ENCODE measurements at places on chromosomes 5 and 9. TPM values are rescaled to one million over a fixed set of nuclear protein-coding genes. Genes with fewer than 3 reads are reported as not detected.

The RFX3 gene
- 106 TPM for total RNA-seq

The LRRC26 gene
- 0.31 TPM for total RNA-seq

The OR1J2 gene
- not detected for total RNA-seq

The SPRY4 gene
- 9.7 TPM for total RNA-seq

The IFNK gene
- not detected for total RNA-seq

The NR2F1 gene
- 82.6 TPM for total RNA-seq

The LEAP2 gene
- total RNA-seq, result 4.7 TPM

The INSL4 gene
- not detected for total RNA-seq

The CCL28 gene
- 0.94 TPM for total RNA-seq

The MYOZ3 gene
- 2.2 TPM for total RNA-seq

The SPINK4 gene
- not detected for total RNA-seq

The BAAT gene
- total RNA-seq, result 0.31 TPM

The CCNB1 gene
- total RNA-seq, result 24.1 TPM

The TAF11L3 gene
- not detected for total RNA-seq

The OLFML2A gene
- 1.6 TPM for total RNA-seq

The SLC46A2 gene
- total RNA-seq, result not detected

The GRM6 gene
- 0.63 TPM for total RNA-seq

The CDK7 gene
- total RNA-seq, result 34.7 TPM

The PTCD2 gene
- total RNA-seq, result 12.2 TPM

The CD72 gene
- not detected for total RNA-seq

The FOXD4L3 gene
- total RNA-seq, result not detected

The TEK gene
- 7.2 TPM for total RNA-seq

The C9orf50 gene
- total RNA-seq, result not detected

The PCDHA8 gene
- total RNA-seq, result 25.7 TPM

The ZNF483 gene
- 45.7 TPM for total RNA-seq

The FYB1 gene
- total RNA-seq, result 2.5 TPM

The LTC4S gene
- total RNA-seq, result 6.9 TPM

Data from parietal lobe (tissue), 2 donors.